Sigmoid colon (tissue), 7 donors: ENCODE measurements at places on chromosomes 3 and 15. TPM values are rescaled to one million over a fixed set of nuclear protein-coding genes. Genes with fewer than 3 reads are reported as not detected.

ANKRD34C gene
- total RNA-seq: not detected

- H3K27ac ChIP-seq: peak overlapping the region; percentile 76
- no peak for DNase-seq
- no peaks in the 10 kb centered on the region for H3K27me3 ChIP-seq
- no peaks in the 10 kb centered on the region for H3K36me3 ChIP-seq
- H3K4me3 ChIP-seq: no peak overlapping the region
These were observed 54.8 kb downstream of the MESD start for GRCh38 chr15:80934761-80935221.

GRCh38 chr3:25235031-25235430 is 193.0 kb upstream of the RARB start:
- DNase-seq: no peak
- H3K27ac ChIP-seq: no peak overlapping the region
- H3K4me3 ChIP-seq: no peak overlapping the region
- no peaks in the 10 kb centered on the region for H3K4me1 ChIP-seq
- H3K36me3 ChIP-seq: no peaks in the 10 kb centered on the region

DNA sequence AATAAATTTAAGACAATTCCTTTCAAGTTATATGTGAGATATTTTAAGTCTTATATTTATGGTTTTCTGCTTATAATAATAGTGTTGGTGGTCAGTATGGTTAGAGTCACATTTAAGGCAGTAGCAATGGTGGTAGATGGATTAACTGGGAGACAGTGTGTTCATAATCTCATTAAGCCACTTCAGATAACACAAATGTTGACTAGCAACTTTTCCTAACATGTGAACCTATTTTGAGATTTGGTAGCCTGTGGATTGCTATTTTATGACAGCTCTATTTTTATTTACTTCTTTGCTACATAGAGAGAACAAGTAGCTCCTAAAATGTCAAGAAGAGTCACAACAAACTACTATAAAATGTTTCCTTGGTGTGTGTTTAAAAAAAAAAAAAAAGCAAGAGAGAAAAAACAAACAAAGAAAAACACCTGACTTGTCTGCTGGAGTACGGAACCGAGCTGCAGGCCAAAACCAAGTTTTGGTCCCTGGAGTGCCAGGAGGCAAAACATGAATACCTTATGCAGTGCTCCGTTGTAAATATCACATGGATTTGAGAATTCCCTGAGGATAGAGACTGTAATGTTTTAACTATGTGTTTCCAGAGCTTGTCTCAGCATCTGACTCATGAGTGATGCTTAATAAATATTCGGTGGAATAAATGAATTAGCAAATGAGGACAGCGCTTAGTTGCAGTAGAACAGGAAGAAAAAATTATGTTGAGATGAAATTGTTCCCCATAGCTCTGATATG is 457.1 kb upstream of the ROBO2 start:
- no peak overlapping the region for H3K27ac ChIP-seq
- no peak overlapping the region for H3K4me3 ChIP-seq
- no peak for DNase-seq
- H3K36me3 ChIP-seq: no peaks in the 10 kb centered on the region
- H3K4me1 ChIP-seq: no peaks in the 10 kb centered on the region

- DNase-seq: no peak
- no peaks in the 10 kb centered on the region for H3K36me3 ChIP-seq
- H3K4me3 ChIP-seq: no peak overlapping the region
- peaks cover 56% of the 10 kb centered on the region for H3K4me1 ChIP-seq
- H3K27ac ChIP-seq: peak overlapping the region; percentile 82
These were observed 25.3 kb downstream of the CMSS1 start for GRCh38 chr3:99842826-99843589.

DNA sequence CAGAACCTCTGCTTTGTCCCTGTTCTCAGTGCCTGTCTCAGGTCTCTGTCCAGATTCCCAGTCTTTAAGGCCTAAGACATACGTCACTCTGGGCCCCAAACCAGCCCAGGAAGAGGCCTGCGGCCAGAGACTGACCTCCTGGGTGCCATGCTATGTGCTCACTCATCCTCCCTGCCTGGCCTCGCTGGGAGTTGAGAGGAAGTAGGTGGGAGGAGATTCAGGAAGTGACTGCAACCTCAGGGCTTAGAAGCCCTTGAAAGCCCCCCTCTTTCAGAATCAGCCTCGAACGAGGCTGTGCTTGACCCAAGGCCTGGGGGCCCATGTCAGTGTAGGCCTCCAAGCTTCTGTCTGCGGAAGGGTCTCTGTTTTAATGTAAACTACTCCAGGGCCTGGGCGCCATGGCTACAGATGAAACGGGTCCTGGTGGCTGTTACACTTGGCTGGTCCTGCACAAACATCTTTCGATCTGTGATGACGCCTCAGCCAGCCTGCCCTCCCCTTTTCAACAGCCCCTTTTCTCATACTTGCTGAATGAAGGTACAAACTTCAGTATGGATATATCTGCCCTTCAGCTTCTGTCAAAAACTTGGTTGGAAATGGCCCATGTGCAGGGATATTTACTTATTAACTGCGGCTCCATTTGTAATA is 11.7 kb downstream of the RASGRF1 start:
- H3K36me3 ChIP-seq: no peaks in the 10 kb centered on the region
- H3K4me3 ChIP-seq: no peak overlapping the region
- H3K27ac ChIP-seq: no peak overlapping the region

GRCh38 chr15:88905576-88905975 is 7.6 kb downstream of the MFGE8 start:
- no peak overlapping the region for H3K27ac ChIP-seq
- peak; percentile 55 for DNase-seq
- no peaks in the 10 kb centered on the region for H3K4me1 ChIP-seq
- H3K36me3 ChIP-seq: no peaks in the 10 kb centered on the region
- no peak overlapping the region for H3K4me3 ChIP-seq
- no peaks in the 10 kb centered on the region for H3K27me3 ChIP-seq
